ENCODE measurements at places on chromosomes 1 and 21.

GRCh38 chr21:44423312-44423821 lies 31.9 kb upstream of the LRRC3 start:
- DNase-seq = no peak

GRCh38 chr1:174366946-174367345 lies 80.8 kb upstream of the GPR52 start:
- no peak for DNase-seq

- no peak for DNase-seq
Measured at GRCh38 chr1:216919060-216919970, 196.1 kb upstream of the ESRRG start.

GRCh38 chr1:59271561-59272260 lies 25.2 kb upstream of the FGGY start:
- no peak for DNase-seq

DNA sequence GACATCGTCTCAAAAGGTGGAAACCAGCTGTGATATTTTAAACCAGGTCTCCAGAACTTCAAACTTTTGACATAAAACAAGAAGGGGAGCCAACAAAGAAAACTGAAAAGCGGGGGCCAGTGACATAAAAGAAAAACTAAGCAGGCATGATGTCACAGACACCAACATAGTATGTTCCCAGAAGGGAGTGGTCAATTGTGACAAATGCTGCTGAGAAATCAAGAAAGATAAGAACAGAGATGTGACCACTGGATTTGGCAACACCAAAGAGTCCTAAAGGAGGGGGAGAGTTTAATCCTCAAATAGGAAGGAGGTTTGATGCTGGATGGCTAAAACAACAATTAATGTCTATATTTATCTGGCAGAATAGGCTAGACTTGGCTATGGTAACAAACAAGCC lies 2.3 kb upstream of the RNF19B start:
- no peak for DNase-seq

DNA sequence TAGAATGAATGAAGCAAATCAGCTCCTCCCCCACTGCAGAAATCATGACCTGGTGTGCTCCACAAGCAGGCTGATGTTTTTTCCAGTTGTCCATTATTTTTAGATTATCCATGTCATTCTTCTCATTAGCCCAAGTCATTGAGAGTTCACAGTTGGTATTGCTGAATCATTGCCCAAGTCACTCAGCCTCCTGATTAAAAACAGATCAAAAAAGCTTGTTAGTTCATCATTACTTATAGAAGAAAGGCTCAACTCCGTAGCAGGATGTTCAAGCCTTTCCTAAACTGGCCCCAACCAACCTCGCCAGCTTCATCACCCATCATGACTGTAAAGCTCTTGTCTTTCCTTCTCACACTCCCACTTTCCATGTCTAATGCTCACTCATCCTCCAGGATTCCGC lies 161.3 kb upstream of the CTTNBP2NL start:
- DNase-seq = no peak

DNA sequence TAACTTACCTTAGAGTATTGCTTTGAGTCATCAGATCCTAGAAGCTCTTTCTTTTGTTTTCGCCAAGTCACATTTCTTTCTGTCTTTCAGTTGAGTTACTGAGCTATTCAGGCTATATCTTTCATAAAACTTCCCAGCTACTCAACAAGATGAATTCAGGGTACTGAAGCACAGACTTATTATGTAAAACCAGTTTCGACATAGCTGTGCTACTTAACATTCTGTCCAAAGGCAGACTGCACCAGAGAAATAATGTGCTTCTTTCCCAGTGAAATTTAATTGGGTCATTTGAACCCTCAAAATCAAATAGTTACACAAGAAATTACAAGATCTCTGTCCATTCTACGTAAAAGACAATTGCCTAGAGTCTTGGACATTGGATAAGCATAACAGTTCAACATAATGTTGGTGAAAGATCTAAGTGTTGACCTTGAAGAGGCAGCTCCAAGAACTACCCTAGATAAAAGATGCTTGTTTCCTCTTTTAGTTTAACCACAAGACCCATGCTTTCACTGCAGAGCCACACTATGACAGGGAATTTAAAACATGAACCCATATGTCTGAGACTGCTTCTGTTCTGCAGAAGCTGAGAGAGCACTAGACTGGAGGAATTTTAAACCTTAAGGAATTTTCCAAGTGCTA lies 163.2 kb downstream of the LRRC40 start:
- no peak for DNase-seq

DNA sequence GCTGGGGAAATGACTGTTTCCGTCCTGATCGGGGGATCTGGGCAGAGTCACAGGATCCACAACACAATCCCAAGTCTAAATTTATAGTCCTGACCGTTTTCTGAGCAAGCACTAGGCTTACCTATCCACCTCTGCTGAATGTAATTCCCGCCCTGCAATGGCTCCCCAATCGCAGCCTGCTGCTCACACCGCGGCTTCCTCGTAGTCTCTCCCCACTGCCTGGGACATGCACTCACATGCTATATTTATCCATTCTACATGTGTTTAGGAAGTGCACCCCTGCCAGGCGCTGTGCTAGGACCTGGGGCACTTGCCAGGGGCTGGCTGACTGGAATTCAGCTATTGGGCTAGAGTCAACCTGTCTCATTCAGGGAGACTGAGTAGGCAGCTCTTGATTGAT lies 246.6 kb upstream of the CSF3R start:
- no peak for DNase-seq

- no peak for DNase-seq
Measured at GRCh38 chr1:88451856-88452255, 232.2 kb upstream of the PKN2 start.

- no peak for DNase-seq
Measured at GRCh38 chr1:15441247-15441646, 3.0 kb downstream of the CTRC start.

DNA sequence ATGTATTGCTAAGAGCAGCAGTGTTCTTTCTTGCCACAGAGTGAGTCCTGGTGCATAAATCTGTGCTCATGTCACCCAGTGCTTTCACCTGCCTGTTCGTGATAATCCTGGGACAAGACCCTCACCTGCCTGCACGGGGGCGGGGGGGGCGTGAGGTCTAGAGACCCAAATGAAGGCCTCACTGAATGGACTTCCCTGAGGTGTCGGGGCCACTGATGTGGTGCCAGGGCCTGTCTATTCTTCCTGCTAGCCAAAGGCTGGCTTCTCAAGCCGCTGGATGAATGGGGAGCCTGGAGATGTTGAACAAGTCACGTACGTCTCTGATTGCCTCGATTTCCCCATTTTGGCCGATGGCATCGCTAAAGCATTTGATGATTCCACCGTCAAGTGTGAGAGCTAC lies 118.8 kb upstream of the IRF2BP2 start:
- DNase-seq = no peak

DNA sequence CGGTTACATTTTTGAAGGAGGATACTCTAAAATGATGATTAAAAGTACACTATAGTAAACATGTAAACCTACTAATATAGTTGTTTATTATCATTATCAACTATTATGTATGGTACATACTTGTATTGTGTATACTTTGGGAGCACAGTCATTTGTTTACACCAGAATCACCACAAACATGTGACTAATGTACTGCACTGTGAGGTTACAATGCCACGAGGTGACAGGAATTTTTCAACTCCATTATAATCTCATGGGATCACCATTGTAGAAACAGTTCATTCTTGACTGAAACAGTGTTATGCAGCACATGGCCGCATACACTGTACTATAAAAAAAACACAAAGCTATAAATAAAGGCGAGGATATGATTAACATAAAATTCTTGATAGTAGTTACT lies 44.3 kb downstream of the GPATCH2 start:
- no peak for DNase-seq

GRCh38 chr21:44946254-44947041 lies 6.6 kb downstream of the SLX9 start:
- no peak for DNase-seq

GRCh38 chr1:23101101-23101827 lies 67.4 kb downstream of the LUZP1 start:
- no peak for DNase-seq

- no peak for DNase-seq
Measured at GRCh38 chr1:224392411-224393249, 36.0 kb downstream of the CNIH4 start.

DNA sequence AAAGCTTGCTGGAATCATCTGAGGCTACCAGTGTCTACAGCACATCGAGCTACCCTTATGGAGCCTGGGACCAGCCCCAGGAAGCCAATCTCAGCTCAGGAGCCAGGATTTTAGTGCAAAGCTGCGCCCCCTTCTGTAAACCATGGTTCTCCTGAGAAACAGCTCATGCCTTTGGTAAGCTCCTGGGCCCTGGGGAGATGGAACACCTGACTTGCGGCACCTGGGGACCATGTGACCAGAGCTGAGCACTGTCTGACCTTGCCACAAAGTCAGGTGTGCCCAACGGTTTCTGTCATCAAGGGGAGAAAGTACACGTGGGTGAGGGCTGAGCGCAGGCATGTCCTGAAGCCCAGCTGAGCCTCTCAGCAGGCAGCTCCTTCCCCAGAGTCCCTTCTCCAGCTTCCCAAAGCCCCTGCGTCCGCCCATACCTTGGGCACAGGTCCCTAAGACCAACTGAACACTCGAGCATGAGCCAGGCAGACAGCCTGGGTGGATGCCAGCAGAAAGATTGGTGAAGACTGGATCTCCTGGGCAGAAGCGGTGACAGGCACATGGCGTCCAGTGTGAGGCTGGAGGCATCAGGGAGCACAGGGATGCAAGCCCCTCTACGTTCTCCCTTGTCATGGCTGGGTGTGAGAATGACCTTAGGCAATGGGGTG lies 57.9 kb upstream of the TENT5B start:
- no peak for DNase-seq

- no peak for DNase-seq
Measured at GRCh38 chr1:100921110-100921706, 25.3 kb downstream of the SLC30A7 start.

DNA sequence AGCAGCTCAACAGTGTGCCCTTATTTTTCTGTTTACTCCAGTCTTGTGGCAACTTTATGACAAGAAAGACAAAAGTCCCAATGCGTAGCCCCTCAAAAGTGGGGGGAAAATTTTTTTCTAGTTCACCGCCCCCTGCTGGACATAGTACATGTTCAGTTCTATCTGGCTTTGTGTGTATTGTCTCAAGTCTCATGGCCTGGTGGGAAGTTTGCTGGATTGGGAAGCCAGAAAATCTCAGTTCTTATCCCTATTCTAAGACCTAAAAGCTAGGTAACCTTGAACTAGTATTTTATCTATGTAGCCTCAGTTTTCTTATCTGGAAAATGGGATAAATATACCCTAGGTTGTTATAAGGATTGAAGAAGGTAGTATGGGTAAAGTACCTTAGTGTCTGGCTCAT lies 55.8 kb upstream of the LDLRAP1 start:
- DNase-seq = no peak

- no peak for DNase-seq
Measured at GRCh38 chr1:75712306-75712705, 12.2 kb upstream of the ACADM start.

DNA sequence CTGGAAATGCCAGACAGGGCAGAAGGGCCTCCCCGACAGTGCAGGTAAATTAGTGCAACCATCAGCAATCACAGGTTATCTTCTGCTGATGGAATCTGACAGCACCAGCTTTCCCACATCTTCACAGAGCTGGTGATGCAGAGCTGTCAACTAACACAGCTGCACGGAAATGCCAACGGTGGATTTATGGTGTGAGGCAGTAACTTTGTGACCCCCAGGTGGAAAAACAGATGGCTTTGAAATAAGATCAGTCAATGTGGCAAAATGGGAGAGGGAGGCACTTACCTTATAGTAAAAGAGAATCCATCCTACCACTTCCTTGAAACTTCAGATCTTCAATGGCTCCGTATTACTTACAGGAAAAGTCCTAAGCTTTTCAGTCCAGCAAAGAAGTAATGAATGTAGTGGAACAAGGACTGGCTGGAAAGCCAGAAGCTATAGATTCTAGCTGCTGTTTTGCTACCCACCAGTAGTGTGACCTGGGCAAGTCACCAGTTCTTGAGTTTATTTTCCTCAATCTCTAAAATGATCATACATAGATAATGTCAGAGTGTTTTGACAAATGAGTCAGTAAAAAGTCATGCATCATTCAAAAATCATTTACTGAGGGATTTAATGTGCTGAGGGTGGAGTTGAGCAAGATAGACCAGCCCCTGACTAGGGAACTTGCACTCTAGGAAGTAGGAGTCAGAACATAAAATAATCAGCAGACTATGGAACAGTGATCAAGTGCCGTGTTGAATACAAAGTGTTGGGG lies 245.7 kb upstream of the JUN start:
- no peak for DNase-seq

DNA sequence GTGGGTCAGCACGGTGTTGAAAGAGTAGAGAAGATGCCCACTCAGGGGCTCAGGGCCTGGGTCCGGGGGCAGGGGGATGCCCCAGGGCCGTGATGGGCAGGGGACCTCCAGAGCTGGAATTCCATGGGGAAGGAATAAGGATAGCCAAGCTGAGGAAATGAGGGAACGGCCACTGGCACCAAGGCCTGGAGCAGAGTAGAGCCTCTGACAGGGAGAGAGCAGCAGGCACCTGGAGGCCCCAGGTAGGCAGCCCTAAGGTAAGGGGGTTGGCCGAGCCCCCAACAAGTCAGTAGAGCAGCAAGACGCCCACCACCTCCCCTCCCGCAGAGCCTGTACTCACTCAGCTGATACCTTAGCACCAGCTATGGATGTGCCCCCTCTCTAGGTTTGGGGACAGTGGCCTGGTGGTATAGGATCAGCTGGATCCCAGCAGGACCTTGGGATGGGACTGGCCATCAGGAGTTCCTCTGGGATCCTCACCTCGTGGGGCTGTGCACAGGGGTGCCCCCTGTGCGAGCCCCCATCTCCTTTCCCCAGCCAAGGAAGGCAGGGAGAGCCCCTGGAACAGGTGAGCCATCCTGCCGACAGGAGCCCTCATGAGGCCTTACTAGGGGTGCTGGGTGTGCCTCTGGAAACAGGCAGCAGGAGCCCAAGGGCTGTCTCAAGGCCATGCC lies 21.0 kb upstream of the ARF1 start:
- DNase-seq = no peak

DNA sequence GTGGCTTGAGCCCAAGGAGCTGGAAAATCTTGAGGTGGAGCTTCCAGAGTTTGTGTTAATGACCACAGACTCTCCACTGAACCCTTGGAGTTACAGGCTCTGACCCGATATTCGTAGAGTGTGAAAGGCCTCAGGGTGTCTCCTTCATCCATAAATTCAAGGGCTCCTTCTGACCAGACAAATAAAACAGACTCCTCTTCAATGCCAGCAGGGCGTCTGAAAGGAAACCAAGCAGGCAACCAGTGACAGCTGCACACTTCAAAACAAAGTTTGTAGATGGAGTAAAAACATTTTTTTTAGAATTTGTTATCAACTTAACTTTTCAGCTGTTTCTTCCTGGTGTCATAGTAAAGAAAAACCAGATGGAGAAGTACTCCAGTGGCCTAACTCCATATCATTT lies 161.1 kb downstream of the KCTD3 start:
- DNase-seq = no peak

GRCh38 chr1:157106813-157107189 lies 7.2 kb upstream of the ETV3L start:
- no peak for DNase-seq

DNA sequence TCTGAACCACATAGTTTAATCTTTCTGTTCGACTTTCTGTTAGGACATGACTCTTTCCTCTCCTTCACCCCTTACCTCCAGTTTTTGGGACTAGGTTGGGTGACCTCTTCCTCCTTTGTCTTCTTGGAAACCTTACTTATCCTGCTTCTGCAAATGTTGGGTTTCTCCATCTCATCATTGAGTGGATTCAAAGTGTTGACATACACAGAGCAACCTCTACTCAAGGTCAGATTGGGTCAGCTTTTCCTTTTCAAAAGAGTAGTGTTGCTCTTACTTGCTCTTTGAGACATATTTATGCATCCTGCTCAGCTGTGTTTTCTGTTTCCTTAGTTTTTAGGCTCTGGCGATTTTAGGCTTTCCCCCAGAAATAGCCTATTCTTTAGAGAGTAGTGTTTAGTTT lies 3.7 kb downstream of the CAMTA1 start:
- no peak for DNase-seq

Data from activated CD8-positive, alpha-beta memory T cell treated with anti-CD3 and anti-CD28 coated beads for 4 hours (primary cell).